ENCODE measurements at places on chromosomes 4 and X. TPM values are rescaled to one million over a fixed set of nuclear protein-coding genes. Genes with fewer than 3 reads are reported as not detected.

GRCh38 chr4:113901994-113902787 lies 77.3 kb downstream of the ARSJ start:
- peak overlapping the region; percentile 19 for H3K4me3 ChIP-seq
- no peaks in the 10 kb centered on the region for H3K27me3 ChIP-seq
- DNase-seq = peak; percentile 63

Gene HSFX2
- not detected for total RNA-seq

DNA sequence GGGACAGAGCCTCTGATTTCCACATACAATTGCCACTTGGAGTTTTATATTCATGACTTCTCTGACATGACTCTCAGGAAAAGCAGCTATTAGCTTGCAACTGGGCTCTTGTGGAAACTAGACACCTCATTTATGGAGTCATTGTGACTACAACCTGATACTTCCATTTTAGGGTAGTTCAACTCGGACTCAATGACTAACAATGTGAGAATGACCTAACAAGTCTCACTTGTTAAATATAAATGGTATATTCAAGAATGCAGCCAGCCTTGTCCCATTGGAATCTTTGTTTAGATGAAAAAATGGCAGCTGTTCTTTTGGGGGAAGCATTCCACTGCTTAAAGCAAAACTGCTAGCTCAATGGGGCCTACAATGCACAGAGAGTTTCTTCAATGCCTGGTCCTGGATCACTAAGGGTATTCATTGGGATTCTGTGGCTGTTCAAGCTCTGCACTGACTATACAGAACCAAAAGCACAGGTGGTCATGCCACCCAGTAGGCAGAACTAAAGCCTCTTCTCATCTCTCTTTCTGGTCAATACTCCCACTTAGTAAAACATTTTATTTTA lies 36.5 kb upstream of the GLRA3 start:
- no peaks in the 10 kb centered on the region for H3K36me3 ChIP-seq
- no peak for DNase-seq
- no peaks in the 10 kb centered on the region for H3K4me1 ChIP-seq
- H3K27ac ChIP-seq = no peak overlapping the region
- no peak overlapping the region for H3K4me3 ChIP-seq
- H3K27me3 ChIP-seq = no peaks in the 10 kb centered on the region

- H3K27me3 ChIP-seq = no peaks in the 10 kb centered on the region
- no peaks in the 10 kb centered on the region for H3K4me1 ChIP-seq
- no peak overlapping the region for H3K27ac ChIP-seq
- peaks cover 29% of the 10 kb centered on the region for H3K36me3 ChIP-seq
- H3K4me3 ChIP-seq = no peak overlapping the region
- no peak for DNase-seq
These were observed 78.0 kb downstream of the ZFYVE28 start for GRCh38 chr4:2340272-2341061.

DNA sequence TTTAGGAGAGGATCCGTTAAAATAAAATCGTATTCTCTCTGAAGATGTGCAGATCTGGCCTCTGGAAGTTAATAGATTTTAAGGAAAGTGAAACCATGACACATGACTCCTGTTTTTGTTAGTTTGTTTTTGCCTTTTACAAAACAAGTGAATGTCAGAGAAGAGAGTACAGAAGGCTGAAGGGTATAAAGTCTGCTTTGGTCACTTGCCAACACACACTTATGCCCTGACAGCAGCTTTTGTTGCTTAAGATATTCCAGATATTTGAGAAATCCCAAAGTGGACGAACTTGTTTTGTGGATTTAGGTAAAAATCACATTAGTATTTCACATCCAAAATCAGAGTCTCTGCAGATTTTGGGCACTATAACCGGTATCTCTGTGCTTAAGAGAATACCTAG lies 192.4 kb upstream of the RASGEF1B start:
- no peaks in the 10 kb centered on the region for H3K36me3 ChIP-seq
- no peak overlapping the region for H3K4me3 ChIP-seq
- no peaks in the 10 kb centered on the region for H3K27me3 ChIP-seq
- DNase-seq = no peak
- no peaks in the 10 kb centered on the region for H3K4me1 ChIP-seq

Gene RBM41
- 8.2 TPM for total RNA-seq

DNA sequence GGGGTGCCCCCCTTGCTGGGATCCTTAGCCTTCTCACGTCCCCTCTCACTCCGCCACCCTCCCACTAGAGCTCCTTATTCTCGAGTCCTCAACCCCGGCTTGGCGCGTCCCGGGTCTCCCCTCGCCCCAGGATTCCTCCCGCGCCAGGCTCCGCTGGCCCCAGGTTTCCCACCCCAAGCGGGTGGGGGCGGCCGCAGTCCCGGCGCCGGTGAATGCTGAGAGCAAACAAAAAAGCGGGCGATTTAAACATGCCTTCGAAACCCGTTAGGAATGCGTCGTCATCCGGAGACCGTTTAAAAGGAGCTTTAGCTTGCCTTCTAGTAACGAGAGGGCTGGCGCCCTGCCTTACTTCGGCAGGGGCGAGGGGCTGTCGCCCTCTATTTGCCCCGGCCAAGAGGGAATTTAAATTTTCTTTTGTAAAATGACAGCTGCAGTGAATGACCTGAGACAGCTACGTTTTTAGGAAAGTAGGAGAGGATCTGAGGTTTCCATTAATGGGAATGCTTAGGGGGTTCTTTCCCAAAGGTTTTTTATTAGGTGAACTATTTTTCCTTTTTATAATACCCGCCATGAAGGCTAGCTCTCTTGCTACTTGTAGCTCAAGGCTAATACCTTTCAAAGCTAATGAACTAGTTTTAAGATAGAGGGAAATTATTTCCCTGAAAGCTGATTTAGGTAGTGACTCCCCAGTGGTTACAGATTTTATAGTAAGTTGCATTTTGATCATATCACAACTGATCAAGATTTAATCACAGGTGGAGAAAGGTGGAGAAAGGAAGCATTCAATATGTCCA lies 3.1 kb downstream of the JADE1 start:
- peak overlapping the region; percentile 80 for H3K4me3 ChIP-seq
- DNase-seq = no peak
- H3K27ac ChIP-seq = peak overlapping the region; percentile 60
- peaks cover 13% of the 10 kb centered on the region for H3K4me1 ChIP-seq

DNA sequence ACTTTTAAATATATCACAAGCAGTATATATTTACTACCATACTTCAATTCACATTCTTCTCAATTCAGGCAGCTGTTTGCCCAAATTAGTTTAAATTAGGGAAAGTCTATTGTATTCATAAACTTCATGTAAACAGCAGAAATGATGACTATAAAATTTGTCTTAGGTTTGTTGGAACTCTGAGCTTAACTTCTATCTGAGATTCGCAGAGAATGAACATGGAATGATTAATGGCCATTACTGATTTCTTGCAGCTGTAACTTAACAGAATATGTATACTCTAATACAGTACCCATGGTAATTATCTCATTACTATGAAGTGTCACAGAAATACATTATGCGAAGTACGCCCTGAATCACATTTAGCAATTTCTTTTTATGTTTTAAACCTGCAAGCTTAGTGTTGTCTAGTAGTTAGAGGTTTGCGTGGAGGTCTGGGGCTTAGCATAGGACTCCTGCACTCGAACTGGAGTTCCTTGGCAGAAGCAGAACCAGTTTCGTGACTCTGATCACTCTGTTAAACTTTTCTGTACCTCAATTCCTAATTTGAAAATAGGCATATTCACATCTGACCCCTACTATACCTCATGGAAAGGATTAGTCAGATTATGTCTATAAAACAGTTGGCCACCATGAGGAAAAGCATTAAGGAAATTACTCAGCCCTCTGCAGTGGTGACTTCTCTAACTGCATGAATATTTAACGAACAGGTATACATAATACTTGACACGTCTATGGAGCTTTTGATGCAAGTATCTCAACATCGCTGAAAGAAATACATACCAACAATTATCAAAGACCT lies 243.2 kb downstream of the MGST2 start:
- H3K27ac ChIP-seq = no peak overlapping the region
- no peak for DNase-seq

Gene GLRB
- not detected for total RNA-seq

- H3K4me3 ChIP-seq = no peak overlapping the region
- no peaks in the 10 kb centered on the region for H3K27me3 ChIP-seq
- no peaks in the 10 kb centered on the region for H3K4me1 ChIP-seq
- H3K36me3 ChIP-seq = no peaks in the 10 kb centered on the region
- H3K27ac ChIP-seq = no peak overlapping the region
These were observed 267.4 kb downstream of the IL1RAPL1 start for GRCh38 chrX:28854637-28855036.

GRCh38 chrX:12497832-12498591 lies 293.2 kb upstream of the PRPS2 start:
- no peaks in the 10 kb centered on the region for H3K36me3 ChIP-seq
- DNase-seq = no peak
- H3K4me3 ChIP-seq = no peak overlapping the region
- H3K27me3 ChIP-seq = no peaks in the 10 kb centered on the region

Gene CDS1
- total RNA-seq = 1.3 TPM

- H3K4me1 ChIP-seq = no peaks in the 10 kb centered on the region
- no peak for DNase-seq
- H3K27me3 ChIP-seq = no peaks in the 10 kb centered on the region
- H3K4me3 ChIP-seq = no peak overlapping the region
These were observed 253.8 kb upstream of the DMD start for GRCh38 chrX:33465137-33465536.

- H3K36me3 ChIP-seq = no peaks in the 10 kb centered on the region
- DNase-seq = no peak
- no peaks in the 10 kb centered on the region for H3K27me3 ChIP-seq
- H3K27ac ChIP-seq = no peak overlapping the region
- H3K4me3 ChIP-seq = no peak overlapping the region
- no peaks in the 10 kb centered on the region for H3K4me1 ChIP-seq
These were observed 13.0 kb downstream of the TBC1D19 start for GRCh38 chr4:26596843-26597242.

GRCh38 chrX:119272882-119273419 lies 36.9 kb downstream of the PGRMC1 start:
- H3K4me3 ChIP-seq = peak overlapping the region; percentile 38
- peaks cover 14% of the 10 kb centered on the region for H3K4me1 ChIP-seq
- no peak overlapping the region for H3K27ac ChIP-seq
- H3K27me3 ChIP-seq = peaks cover 7% of the 10 kb centered on the region
- H3K36me3 ChIP-seq = no peaks in the 10 kb centered on the region

GRCh38 chrX:63967551-63967950 lies 182.5 kb upstream of the ARHGEF9 start:
- no peaks in the 10 kb centered on the region for H3K36me3 ChIP-seq
- no peak overlapping the region for H3K4me3 ChIP-seq
- DNase-seq = no peak

Gene NRK
- total RNA-seq = not detected

DNA sequence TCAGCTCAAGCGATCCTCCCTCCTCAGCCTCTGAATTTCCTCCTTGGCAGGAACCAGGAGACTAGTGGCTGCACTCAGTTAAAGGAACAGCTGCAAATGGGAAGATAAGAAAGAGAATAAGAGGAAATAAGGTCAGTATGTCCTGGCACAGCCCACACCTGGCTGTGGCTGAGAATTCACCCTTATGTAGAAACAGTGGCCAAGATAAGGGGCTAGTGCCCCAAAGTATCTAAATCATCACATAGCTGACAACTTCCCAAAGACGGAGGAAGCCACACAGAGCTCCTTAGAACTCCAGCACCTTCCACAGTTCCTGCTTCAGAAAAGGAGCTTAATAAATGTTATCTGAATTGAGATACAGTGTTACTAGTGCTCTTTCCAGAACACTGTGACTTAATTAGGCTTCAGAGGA lies 2.3 kb upstream of the CHIC2 start:
- no peak overlapping the region for H3K27ac ChIP-seq
- no peak overlapping the region for H3K4me3 ChIP-seq
- no peaks in the 10 kb centered on the region for H3K36me3 ChIP-seq
- H3K27me3 ChIP-seq = no peaks in the 10 kb centered on the region
- peaks cover 8% of the 10 kb centered on the region for H3K4me1 ChIP-seq

GRCh38 chr4:64272432-64272831 lies 136.8 kb downstream of the TECRL start:
- H3K27ac ChIP-seq = no peak overlapping the region
- no peak for DNase-seq
- H3K4me3 ChIP-seq = no peak overlapping the region
- no peaks in the 10 kb centered on the region for H3K36me3 ChIP-seq
- no peaks in the 10 kb centered on the region for H3K27me3 ChIP-seq
- no peaks in the 10 kb centered on the region for H3K4me1 ChIP-seq

DNA sequence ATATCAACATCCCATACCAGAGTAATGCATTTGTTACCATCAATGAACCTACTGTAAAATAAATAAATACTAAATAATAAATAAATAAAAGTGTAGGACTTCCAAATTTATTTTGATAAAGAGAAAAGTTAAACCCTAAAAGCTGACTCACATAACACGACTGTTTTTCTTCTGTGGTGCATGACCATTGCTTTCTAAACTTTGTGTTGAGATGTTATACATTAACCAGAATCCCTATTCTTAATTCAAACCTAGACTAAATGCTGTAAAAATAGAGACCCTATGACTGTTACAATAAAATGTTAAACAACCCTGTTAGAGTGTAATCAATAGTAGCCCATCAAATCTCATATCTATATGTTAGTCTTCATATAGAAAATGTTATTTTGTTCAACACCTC lies 20.9 kb upstream of the PRMT9 start:
- H3K4me1 ChIP-seq = no peaks in the 10 kb centered on the region
- H3K27me3 ChIP-seq = no peaks in the 10 kb centered on the region
- H3K27ac ChIP-seq = no peak overlapping the region
- no peak for DNase-seq

Gene RAB33A
- 14.4 TPM for total RNA-seq

Gene MTHFD2L
- 14.4 TPM for total RNA-seq

DNA sequence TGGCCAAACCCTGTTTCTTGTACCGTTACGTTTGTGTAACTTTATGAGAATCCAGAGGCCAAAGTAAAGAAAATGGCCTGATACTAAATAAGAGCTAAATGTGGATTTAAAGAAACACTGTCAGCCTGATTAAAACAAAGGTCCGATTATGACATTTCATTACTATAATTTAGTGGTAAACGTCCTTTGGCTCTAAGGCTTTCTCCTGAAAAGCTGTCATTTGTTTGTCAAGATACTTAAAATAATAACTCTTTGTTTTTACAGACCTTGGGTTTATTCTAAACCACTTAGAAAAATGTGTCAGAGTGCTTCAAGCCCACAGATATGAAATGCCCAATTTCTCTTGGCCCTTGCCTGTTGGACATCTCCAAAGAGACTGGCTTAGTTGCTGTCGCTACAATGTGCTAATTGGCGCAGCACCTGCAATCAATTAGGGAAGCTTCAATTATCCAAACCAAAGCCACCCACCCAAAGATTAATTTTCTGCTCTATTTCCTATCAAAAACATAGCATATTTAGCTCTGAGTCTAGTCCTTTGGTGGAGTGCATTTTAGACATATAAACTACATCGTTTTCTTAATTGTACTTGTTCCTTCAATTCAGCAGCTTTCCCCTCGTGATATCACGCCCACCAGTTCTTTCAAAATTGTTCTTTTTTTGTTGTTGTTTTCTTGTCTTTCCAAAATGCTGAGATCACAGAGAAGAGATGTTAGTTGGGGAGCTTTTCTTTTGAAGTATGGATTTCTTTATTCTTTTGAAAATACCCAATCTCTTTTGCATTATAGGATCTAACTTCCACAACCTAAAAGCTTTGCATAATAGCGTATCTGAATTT lies 13.6 kb downstream of the SMIM20 start:
- H3K27ac ChIP-seq = no peak overlapping the region
- no peaks in the 10 kb centered on the region for H3K4me1 ChIP-seq
- peaks cover 10% of the 10 kb centered on the region for H3K36me3 ChIP-seq
- H3K27me3 ChIP-seq = no peaks in the 10 kb centered on the region

GRCh38 chrX:138011468-138011867 lies 445.5 kb downstream of the ZIC3 start:
- H3K4me3 ChIP-seq = no peak overlapping the region
- H3K4me1 ChIP-seq = no peaks in the 10 kb centered on the region
- no peaks in the 10 kb centered on the region for H3K36me3 ChIP-seq
- no peak overlapping the region for H3K27ac ChIP-seq

- H3K4me1 ChIP-seq = peaks cover 36% of the 10 kb centered on the region
- H3K36me3 ChIP-seq = no peaks in the 10 kb centered on the region
- no peak overlapping the region for H3K4me3 ChIP-seq
- no peak for DNase-seq
These were observed 9.0 kb downstream of the FAM193A start for GRCh38 chr4:2545321-2546013.

Gene RAB40AL
- not detected for total RNA-seq
